ENCODE measurements at places on chromosomes 1 and 21. TPM values are rescaled to one million over a fixed set of nuclear protein-coding genes. Genes with fewer than 3 reads are reported as not detected.

DNA sequence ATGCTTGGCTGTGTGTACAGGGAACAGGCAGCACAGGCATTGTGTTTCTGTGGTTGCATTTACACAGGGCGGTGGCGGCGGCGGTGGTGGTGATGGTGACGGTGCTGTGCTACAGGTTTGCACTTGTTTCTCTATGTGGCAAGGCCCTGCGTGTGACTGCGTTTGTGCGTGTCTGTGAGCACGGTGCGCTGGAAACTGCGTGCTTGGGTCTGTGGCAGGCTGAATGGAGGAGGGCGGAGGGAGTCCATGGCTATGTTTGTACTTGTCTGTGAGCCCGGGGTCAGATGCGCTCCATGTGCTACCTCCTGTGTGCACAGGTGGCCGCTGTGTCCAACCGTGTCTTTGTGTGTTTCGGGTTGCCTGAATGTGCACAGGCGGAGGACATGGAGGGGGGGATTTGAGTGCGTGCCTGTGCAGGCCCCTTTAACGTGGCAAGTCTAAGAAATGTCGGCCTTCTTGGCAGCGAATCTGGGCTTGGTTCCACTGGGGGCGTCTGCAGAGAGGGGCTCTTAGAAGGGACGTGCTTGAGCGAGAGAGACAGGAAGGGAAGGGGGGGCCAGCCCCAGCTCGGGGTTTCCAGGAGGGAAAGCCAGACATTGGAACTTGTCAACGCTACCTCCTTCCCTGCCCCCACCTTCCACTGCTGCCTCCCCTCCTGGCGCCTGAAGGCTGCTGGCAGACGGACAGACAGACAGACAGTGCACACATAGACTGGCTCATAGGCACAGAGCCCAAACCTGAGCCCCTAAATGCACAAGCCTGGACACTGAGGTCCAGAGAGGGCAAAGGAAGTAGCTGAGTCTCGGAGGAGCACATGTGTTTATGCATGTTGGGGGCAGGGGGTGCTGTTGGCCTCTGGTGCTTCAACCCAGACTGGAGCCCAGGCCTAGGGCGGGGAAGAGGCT, 32.7 kb upstream of the WASF2 start:
- DNase-seq = no peak

The OR2L2 gene
- total RNA-seq = 3.0 TPM

The SPRR4 gene
- total RNA-seq = not detected

The KIF17 gene
- 0.27 TPM for total RNA-seq

The GBP3 gene
- 21.8 TPM for total RNA-seq

Measured in hematopoietic multipotent progenitor cell (in vitro differentiated cells).